ENCODE measurements at places on chromosomes 7 and 10. TPM values are rescaled to one million over a fixed set of nuclear protein-coding genes. Genes with fewer than 3 reads are reported as not detected.

GRCh38 chr10:98076086-98076485, 45.7 kb upstream of the CRTAC1 start:
- DNase-seq, result no peak

- peak; percentile 66 for DNase-seq
Observed at GRCh38 chr7:28808796-28809533, 149.2 kb downstream of the TRIL start.

DNA sequence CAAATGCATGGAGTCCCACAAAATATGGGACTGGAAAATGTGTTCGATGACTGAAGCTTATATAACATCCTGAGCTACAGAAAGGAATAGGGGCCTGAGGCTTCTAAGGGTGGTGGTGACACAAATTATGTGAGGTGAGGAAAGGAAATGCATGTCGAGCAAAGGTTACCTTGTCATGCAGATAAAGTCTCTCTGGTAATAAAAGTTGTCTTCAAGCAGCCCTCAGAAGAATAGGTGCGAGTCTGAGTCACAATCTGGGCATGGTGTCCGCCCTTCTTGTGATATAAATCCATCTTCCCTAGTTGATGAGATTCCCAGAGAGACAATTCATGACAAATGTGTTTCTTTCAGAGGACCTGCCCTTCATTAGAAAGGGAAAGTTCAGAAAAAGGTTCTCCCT, 985.2 kb upstream of the C7orf33 start:
- DNase-seq, result no peak

- peak; percentile 58 for DNase-seq
Observed at GRCh38 chr10:28241741-28242399, 61.0 kb downstream of the MPP7 start.

- DNase-seq, result no peak
Observed at GRCh38 chr7:121563177-121563576, 167.1 kb upstream of the FAM3C start.

Gene FAM20C
- 20.8 TPM for total RNA-seq

DNA sequence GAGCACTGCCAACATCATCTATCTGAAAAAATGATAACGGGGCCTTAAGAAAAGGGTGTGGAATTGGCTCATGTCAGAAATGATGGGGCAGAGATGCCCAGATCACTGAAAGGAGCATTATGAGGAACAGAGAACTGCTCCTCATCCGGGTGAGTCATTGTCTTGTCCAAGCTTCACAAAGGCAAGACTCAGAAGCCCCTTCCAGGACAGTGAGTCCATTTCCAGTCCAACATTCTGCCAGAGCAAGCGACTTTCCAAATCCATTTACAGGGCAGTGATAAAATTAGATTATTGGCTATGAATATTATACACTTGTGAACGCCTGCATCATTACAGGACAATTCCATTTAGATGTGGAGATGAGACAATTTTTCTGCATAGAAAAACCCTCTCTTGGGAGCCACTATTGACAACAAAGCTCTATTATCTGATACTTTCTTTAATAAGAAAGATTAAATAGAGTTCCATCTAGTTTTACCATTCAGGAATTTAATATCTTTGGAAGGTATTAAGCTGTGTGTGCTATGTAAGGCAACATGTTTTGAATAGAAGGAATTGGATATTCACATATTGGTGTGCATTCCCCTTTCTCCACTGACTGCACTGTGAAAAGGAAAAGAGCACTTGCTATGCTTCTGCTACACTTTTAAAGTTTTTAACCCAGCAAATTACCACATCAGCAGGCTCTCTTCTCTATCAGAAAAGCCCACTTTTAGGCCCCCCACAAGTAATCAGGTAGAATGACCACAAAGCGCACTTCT, 159.6 kb downstream of the NRP1 start:
- DNase-seq, result peak; percentile 39

GRCh38 chr7:67438198-67438882, 441.7 kb downstream of the TYW1 start:
- no peak for DNase-seq

Gene OR2A7
- total RNA-seq, result not detected

GRCh38 chr7:38584443-38585210, 46.5 kb downstream of the AMPH start:
- peak; percentile 20 for DNase-seq

Gene KCND2
- 0.34 TPM for total RNA-seq

- no peak for DNase-seq
Observed at GRCh38 chr10:123972481-123973401, 81.1 kb upstream of the CPXM2 start.

Gene SPDYE1
- not detected for total RNA-seq

DNA sequence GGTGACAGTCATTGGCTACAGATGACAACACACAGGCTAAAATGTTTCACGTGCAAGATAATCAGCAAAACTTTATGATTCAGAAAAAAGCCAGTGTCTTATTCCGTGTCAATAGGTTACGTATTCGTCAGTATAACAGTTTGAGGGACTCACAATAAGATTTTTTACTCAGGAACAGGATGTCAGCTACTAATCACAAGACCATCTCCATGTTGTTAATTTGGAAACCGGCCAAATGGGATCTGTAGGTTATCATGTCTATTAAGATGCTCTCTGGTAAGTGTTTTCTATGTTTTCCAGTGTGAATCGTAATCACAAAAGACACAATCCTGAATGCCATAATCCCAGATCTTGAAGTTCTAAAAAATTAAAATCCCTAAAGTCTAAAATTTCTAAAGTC, 197.3 kb downstream of the ETV1 start:
- DNase-seq, result no peak

- DNase-seq, result no peak
Observed at GRCh38 chr10:12909836-12910185, 91.7 kb downstream of the CCDC3 start.

Gene LAMB4
- not detected for total RNA-seq

Gene DRGX
- not detected for total RNA-seq

Gene CREB5
- 6.5 TPM for total RNA-seq

DNA sequence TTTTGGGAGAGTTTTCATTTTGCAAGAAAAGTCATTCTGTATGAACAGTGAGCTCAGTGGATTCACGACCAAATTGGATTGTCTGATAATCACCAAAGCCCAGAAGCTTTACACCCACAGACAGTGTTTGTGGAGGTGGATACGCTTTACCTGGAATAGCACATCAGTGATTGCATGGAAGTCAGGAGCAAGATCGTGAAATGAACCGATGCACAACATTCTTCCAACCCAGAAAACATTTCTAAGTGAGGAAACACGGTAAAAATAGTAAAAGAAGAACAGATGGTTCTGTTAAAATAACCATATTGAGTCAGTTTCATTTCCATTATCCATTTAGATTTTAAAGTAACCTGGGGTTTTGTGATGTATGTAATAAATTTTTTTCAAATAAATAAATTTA, 478.2 kb upstream of the PFKP start:
- no peak for DNase-seq

DNA sequence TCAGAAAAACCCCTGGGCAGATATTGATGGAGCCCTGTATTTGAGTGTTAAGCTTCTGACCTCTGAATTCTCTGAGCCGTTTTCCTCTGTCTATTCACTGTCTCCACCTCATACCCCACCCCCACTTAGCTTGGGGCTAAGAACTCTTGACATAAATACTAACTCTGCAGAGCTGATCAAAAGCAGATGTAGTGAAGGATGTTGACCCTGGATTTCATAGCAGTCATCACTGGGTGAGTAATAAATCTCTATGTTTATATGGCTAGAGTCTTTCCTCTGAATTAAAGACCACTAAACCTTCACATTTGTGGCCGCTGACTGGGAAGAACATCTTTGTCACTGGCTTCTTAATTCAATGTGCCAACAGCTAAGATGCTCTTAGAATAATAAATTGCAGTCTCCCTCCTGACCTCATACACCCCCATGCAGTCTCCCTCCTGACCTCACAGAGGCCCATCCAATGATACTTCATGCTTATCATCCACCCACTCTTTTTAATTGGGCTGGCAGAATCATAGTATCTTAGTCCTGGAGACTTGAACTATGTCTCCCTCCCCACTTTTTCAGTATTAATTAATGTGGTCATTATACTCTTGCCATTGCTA, 78.0 kb upstream of the MACROH2A2 start:
- no peak for DNase-seq

DNA sequence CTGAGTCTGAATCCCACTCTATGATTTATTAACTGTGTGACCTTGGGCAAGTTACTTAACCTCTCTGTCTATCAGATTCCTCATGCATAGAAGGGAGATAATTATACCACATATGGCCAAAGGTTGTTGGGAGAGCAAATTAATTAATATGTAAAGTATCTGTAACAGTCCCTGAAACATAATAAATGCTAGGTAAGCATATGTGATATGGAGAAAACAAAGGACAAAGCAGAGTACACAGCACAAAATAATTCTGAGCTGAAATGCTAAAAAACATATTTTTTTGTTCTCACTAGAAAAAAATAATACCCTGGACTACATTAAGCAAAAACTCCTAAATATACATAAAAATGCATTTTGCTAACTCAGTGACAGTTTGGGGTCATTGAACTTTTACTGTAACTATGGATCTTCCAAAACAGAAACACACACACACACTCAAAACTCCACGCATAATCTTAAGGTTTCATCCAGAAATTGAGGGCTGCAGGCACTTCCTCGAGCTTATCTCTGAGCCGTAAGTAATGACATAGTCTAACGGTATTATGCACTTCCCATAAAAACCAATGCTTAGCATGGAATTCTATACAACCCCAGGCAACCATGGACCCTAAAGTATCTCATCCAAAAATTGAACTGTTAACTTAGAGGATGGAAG, 201.7 kb upstream of the PTN start:
- DNase-seq, result no peak

Gene NKX2-3
- total RNA-seq, result not detected

DNA sequence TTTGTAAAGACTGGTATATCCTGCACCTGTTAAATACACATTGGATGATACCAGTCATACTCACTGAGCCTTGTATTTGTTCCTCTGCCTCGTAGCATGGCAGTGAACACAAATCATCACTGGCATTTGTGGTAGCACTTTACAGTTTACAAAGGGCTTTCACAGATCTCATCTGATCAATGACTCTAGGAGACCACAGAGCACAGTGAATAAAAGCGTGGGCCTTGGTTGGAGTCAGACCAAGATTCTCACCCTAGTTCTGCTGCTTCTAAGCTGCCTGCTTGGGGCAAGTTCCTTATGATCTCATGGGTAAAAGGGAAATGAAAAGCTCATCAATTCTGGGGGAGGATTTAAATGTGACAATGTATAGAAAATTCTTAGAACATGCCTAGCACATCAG, 129.9 kb upstream of the AGK start:
- no peak for DNase-seq

Gene PPIA
- 6,248 TPM for total RNA-seq

Gene ZNF503
- 4.1 TPM for total RNA-seq

DNA sequence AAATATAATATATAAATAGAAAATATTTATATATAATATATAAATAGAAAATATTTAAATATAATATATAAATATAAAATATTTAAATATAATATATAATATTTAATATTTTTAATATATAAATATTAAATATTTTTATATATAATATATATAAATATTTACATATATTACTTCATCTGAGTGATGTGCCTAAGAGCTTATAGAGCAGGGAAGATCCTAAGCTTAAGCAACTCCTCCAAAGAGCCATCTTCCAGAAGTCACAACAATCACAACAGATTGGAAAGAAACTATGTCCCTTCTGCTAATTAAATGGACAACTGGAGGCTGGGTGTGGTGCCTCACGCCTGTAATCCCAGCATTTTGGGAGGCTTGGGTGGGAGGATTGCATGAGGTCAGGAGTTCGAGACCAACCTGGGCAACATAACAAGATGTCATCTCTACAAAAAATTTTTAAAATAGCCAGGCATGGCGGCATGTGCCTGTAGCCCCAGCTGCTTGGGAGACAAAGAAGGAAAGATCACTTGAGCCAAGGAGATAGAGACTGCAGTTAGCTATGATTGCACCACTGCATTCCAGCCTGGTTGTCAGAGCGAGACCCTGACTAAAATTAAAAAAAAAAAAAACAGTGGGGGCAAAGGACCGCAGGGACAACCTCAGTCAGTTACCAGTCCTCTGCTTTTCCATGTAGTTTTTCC, 198.7 kb downstream of the SKIDA1 start:
- DNase-seq, result no peak

- DNase-seq, result no peak
Observed at GRCh38 chr7:145845345-145845744, 271.3 kb upstream of the CNTNAP2 start.

- peak; percentile 65 for DNase-seq
Observed at GRCh38 chr7:18607025-18607424, 111.5 kb downstream of the HDAC9 start.

Gene IFIT1
- 33.3 TPM for total RNA-seq

GRCh38 chr10:90635111-90635765, 222.6 kb downstream of the HTR7 start:
- DNase-seq, result peak; percentile 2

Gene GSTO2
- total RNA-seq, result 0.38 TPM

DNA sequence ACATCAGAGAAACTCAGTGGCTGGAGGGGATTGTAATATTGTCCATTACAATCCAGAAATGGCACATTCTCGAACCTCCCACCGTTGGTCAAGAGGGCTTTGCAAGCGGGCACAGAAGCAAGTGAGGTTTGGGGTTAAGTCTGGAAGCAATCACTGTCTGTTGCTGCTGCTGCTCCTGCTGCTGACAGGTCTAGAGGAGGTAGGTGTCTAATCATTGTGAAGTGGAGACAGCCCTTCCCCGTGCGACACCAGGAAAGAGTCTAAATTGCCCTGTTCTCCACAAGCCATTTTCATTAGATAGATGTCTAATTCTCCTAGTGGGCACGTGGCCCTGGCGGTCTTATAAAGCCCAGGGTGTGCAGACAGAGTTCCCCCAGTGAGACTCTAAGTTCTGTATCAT, 43.5 kb downstream of the NPS start:
- no peak for DNase-seq

DNA sequence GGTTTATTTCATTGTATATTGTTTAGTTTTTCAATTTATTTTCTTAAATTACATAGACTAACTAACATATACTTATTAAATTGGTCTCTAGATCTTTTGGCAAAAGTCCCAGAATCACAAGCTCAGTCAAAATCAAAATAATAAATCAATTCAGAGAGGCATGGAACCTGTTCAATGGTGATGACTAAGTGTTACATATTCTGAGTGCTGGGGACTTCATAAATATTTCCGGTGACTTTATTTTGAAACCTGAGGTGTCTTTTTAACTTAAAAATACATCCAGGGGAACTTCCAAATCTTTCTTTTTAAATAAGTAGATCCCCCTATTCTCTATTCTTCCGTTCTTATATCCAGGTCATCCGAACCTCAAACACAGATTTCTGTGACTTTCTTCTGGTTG, 89.6 kb upstream of the ZNF804B start:
- no peak for DNase-seq
